Activated naive CD4-positive, alpha-beta T cell treated with anti-CD3 and anti-CD28 coated beads, Interleukin-2, amount 10 ng/mL, durations not matched to agents 5 hours and 36 hours (primary cell): ENCODE measurements at places on chromosomes 13 and 19. TPM values are rescaled to one million over a fixed set of nuclear protein-coding genes. Genes with fewer than 3 reads are reported as not detected.

The PROZ gene
- not detected for total RNA-seq

The SLC7A10 gene
- not detected for total RNA-seq

The CGB5 gene
- not detected for total RNA-seq

The ZGLP1 gene
- total RNA-seq: 1.6 TPM

The APLP1 gene
- 0.30 TPM for total RNA-seq

The KASH5 gene
- total RNA-seq: 0.46 TPM

The SBSN gene
- total RNA-seq: not detected

The TRMT1 gene
- total RNA-seq: 52.8 TPM

The RABAC1 gene
- total RNA-seq: 75.1 TPM

The CGB1 gene
- total RNA-seq: not detected
